ENCODE measurements at places on chromosomes 12 and 14.

- no peak for DNase-seq
Measured at GRCh38 chr12:115660211-115660805, 617.2 kb downstream of the MED13L start.

- no peak for DNase-seq
Measured at GRCh38 chr12:132572106-132572505, 38.3 kb downstream of the LRCOL1 start.

- DNase-seq = no peak
Measured at GRCh38 chr14:22896356-22896755, 13.3 kb downstream of the REM2 start.

DNA sequence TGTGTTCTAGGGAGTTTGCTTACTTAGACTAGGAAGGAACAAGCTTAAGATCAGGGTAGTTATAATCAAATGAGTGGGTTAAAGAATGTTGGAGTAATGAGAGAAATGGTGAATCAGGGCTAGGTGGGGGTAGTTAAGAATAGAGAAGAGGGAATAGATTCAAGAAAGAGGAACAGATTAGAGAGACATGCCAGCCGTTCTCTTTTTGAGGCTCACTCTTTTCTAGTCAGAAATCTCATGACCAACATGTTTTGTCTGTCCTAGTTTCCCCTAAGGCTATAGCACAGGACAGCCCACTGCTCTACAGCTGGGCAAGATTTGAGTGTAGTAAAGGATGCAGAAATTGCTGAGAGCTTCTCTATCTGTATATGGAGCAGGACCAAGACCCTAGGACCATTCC lies 258.4 kb downstream of the AKAP6 start:
- DNase-seq = no peak

GRCh38 chr14:29738950-29739349 lies 188.7 kb downstream of the PRKD1 start:
- no peak for DNase-seq

DNA sequence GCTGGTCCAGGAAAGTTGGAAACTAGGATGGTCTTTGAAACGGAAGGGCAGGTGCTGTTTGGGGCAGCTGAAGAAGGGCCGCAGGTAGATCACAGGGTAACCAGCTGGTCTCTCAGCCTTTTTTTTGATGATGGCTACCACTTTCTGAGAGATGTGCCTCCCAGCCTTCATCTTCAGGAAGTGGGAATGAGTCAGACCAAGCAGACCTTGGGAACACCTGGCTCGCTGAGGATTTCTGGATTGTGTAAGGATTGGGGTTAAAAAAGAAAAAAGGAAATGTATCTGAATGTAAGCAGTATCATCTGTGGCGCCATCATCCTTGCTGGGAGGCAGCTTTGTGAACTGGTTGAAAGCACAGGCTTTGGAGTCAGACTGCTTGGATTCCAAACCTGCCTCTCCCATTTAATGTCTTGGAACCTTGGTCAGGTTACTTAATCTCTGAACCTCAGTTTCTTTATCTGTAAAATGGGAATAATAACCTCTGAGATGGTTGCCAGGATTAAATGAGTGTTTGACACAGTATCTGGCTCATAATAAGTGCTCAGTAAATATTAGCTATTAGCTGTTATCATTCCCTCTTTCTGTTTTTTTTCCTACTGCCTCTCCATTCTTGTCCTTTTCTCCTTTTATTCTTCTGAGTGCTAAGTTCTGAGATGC lies 1.7 kb downstream of the PRPF40B start:
- no peak for DNase-seq

DNA sequence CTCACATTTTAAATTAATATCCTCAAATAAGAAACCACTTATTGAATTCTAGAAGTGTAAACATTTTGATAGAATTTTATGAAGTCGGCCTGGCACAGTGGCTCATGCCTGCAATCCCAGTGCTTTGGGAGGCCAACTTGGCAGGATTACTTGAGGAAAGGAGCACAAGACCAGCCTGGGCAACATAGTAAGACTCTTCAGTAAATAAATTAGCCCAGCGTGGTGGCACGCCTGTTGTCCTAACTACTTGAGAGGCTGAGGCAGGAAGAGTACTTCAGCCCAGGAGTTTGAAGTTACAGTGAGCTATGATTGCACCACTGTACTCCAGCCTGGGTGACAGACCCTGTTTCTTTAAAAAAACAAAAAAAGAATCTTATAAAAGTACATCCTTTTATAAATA lies 8.9 kb upstream of the ZNF410 start:
- no peak for DNase-seq

- no peak for DNase-seq
Measured at GRCh38 chr14:103205541-103205906, 82.3 kb downstream of the TNFAIP2 start.

DNA sequence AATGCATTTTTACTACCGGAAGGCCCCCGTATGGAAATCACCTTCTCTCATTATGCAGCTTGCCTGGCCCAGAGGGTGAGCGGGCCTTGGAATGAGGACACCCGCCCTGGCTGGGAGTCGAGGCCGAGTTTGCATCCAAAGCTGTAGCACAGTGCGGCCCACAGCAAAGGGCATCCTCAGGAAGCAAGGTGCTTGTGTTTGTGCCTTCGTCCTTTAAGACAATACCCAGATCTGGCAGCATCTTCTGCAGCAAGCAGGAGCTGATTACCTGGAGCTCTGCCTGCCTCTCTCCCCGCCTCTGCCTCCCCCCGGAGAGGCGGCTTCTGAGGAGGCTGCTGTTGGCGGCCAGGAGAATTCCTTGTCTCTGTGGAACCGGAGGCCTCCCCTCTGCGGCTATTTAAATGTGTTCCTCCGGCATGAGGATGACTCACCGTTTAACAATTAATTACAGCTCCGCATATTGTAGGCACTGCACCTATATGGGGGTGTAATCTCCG lies 145.3 kb downstream of the CACNA1C start:
- DNase-seq = no peak

DNA sequence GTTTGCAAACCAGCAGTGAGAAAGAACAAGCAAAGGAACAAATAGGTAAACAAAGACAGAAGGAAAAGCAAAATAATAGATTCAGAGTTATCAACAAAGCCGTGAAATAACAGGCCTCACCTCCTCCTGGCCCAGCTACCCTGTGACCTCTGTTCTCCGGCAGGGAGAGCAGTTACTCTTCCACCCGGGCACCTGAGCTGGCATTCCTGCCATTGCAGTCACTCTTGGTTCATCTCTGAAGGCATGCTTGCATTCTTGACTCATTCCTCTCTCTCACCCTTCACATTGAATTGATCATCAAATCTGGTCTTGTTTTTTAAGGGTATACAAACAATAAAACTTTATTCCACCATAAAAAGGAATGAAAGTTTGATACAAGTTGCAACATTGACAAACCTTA lies 95.1 kb downstream of the TTC8 start:
- DNase-seq = no peak

GRCh38 chr12:5017638-5018348 lies 25.9 kb upstream of the KCNA5 start:
- no peak for DNase-seq

- DNase-seq = no peak
Measured at GRCh38 chr12:39763071-39763889, 143.7 kb upstream of the ABCD2 start.

- no peak for DNase-seq
Measured at GRCh38 chr14:38053666-38054065, 154.0 kb upstream of the SSTR1 start.

GRCh38 chr14:82079553-82079952 lies 545.9 kb upstream of the SEL1L start:
- no peak for DNase-seq

GRCh38 chr14:106185837-106186233 lies 659.5 kb downstream of the TMEM121 start:
- no peak for DNase-seq

DNA sequence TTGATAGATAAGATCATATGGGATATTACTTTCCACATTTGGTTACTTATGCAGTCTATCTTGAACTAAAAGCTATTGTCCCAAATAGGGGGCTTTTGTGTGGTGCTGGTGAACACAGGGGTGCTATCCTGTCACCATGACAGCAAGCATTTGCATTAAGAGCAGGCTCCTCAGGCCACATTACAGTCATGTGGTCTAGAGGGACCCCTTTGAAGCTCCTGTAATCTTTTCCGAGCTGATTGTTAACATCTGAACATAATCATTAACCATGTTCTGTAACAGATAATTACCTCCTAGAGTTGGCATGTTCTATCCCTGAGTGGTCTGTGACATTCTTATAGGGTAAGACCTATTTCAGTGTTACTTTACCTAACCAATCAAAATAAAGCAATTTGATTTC lies 178.8 kb downstream of the KTN1 start:
- DNase-seq = no peak

GRCh38 chr12:53950437-53950773 lies 4.3 kb upstream of the HOXC12 start:
- no peak for DNase-seq

- no peak for DNase-seq
Measured at GRCh38 chr12:51801027-51801426, 47.5 kb downstream of the FIGNL2 start.

DNA sequence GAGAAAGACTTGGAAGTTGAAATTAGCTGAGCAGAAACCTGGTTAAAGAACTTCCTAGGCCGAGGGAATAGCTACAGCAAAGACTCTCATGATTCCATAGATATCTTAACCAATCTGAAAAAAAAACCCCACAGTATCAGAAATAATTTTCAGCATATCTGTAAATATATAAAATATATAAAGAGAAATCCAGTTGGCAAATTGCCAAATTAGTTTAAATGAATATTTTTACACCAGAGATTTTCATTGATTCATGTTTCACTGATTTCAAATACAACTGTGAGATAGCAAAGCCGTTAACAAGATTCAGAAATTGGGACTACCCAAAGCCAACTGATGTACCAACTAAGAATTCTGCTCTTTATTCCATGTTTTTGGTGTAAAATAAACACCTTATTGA lies 6.8 kb upstream of the PTPRR start:
- no peak for DNase-seq

DNA sequence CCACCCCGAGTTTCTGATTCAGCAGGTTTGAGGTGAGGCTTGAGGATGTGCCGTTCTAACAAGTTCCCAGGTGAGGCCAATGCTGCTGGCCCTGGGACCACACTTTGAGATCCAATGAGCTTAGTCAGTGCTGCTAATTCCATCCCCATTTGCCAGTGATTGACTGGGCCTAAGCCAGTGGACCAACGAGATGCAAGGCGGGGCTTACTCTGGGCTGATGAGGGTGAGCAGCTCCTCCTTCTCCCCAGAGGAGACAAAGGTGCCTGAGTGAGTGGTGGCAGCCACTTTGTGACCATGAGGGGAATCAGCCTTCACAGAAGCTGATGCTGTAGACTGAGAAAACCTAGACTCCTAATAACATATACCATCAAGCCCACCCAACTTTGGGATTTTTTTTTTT lies 23.1 kb upstream of the HNF1A start:
- no peak for DNase-seq

DNA sequence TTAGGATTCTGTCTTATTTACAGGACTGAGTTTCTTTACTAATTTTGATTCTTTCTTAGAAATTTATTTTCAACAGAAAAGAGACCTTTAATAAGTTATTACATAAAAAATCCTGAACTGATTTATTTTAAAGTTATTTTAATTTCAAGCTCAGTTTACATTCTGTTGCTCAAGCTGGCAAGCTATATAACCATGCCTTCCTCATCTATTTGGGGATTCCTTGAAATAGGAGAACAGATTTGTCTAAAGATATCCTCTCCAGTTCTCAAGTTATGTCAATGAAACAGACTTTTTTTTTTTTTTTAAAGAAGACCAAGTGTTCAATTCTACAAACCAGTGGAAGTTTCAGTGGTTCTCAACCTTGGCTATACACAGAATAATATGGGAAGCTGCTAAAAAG lies 103.3 kb upstream of the TRHDE start:
- no peak for DNase-seq

All from retinal pigment epithelial cell (primary cell).